Amygdala (tissue), 56 donors: ENCODE measurements at places on chromosomes 12 and 14.

- DNase-seq = no peak
These were observed 20.4 kb upstream of the PAPOLA start for GRCh38 chr14:96481731-96482314.

- DNase-seq = no peak
These were observed 34.3 kb downstream of the TXNRD1 start for GRCh38 chr12:104249898-104250297.

DNA sequence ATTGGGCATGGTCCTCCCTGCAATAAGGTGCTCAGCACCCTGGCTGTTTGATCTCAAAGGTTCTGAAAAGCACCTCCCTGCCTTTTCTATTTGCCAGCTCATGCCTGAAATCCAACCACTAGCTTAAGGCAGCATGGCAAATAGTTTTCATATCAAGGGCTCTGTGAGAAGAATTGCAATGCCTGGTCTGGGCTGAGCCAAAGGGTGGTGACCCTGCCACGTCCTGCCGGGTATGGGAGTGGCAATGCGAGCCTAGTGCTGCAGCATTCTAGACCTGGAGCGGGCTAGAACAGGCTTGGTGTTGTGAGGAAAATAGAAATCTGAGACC, 2.3 kb upstream of the SCNN1A start:
- DNase-seq = no peak

- no peak for DNase-seq
These were observed 404.0 kb upstream of the ATP2B1 start for GRCh38 chr12:90112666-90113065.

DNA sequence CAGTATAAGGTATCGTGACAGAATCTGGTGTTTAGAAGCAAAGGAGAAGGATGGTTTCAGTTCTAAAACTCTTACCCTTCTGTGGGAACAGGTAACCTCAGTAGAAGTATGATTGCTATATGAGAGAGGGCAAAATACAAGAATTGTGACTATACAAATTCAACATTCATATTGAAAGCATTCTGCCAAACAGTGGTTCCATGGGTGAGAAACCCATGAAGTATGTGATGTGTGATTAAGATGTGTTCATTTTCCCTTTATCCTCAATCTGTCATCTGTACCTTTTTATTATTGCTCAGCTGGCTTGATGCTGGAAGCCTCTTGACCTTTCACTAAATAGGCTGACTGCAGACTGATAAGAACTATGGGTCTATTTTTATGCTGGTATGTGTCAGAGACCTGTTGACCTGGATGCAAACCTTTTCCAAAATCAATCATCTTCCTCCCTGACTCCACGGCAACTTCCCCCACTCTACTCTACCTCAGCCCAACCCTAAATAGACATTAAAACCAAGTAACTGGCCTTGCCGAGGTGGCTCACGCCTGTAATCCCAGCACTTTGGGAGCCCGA, 109.6 kb downstream of the STXBP6 start:
- no peak for DNase-seq

- no peak for DNase-seq
These were observed 14.0 kb downstream of the BEGAIN start for GRCh38 chr14:100573002-100573756.

GRCh38 chr12:43653917-43654316, 101.9 kb upstream of the ADAMTS20 start:
- DNase-seq = no peak

GRCh38 chr12:15050659-15051058, 77.8 kb downstream of the PDE6H start:
- no peak for DNase-seq

DNA sequence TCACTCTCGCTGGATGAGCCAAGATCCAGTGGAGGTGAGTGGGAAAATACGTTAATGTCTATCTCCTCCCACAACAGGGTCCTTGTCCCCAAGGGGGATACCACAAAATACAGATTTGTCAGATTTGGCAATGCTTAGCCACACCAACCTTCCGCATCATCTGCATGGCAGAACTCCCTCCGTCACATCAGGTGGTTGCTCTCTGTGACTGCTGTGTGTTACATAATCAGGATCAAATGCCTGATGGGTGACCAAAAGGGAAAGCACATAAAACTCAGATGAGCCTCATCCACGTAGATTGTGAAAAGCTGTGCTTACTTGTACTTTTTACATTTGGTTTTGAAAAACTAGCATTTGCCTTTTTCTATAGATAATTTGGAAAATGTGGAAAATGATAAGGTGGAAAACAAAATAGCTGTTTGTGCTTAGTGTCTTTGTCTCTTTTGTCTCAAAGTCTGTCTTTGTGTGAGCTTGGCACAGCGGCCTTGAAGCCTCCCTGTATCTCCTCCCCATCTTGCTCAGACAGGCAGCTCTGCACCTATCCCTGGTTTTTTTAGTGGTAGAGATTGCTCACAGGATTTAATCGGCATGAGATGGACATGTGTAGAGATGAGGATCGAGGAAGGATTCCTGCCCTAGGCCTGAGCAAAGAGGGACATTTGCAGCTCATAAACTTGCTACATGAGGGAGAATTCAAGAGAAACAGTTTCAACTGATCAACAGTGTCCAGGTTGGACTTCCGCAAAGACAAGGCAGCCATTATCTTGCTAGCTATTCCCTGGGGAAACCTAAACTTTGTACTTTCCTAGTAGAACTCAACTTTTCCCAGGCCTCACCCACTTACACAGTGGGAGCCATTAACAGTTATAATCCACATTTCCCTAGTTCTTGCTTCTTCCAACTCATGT, 3.6 kb upstream of the FGF6 start:
- DNase-seq = no peak

DNA sequence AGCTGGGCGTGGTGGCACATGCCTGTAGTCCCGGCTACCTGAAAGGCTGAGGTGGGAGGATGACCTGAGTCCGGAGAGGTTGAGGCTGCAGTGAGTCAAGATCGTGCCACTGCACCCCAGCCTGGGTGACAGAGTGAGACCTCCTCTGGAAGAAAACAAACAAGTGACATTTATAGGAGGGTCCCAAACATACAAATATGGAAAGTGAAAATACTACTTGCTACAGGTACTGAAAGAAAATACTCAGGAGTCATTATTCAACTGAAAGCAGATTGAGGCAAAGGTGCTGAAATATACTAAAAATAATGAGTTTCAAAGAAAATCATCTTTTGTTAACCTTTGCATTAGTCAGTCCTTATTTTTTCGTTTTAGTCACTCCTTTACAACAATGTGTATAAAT, 53.5 kb downstream of the ETV6 start:
- DNase-seq = no peak

DNA sequence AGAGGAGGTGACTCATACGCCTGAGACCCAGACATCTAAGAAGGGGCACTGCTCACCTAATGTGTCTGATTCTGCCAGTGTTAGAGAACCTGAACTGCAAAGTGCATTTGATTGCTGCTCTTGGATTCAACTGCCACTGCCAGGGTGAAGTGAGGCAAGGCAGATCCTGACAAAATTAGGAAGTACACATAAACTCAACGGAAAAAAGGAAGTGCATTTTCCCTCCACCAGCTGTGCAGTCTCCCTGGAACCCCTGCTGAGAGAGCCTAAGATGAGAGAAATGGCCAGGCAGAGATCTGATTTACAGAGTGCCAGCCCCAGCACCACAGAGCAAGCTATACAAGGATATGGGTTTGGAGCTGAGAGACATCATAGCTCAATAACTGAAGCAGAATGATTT, 215.3 kb downstream of the SEC23A start:
- no peak for DNase-seq
